Spleen (tissue), 13 donors: ENCODE measurements at places on chromosomes 7 and 10.

DNA sequence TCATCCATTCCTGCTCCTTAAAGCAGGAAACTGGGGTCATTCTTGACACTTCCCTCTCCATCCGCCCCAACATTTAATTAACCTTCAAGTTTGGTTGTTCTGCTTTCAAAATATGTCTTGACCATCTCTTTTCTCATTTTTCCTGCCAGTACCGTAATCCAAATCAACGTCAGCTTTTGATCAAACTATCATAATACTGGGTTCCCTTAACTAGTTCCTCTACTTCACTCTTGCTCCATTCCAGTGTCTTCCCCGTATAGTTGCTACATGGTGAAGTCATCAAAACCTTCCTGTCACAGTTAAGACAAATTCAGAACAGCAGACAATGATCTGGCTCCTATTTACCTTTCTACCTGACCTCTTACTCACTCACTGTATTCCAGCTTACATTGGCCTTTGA, 6.6 kb upstream of the KLF14 start:
- DNase-seq, result no peak
- H3K36me3 ChIP-seq, result no peaks in the 10 kb centered on the region
- peak overlapping the region; percentile 86 for H3K27ac ChIP-seq

- no peaks in the 10 kb centered on the region for H3K27me3 ChIP-seq
- no peak overlapping the region for H3K4me3 ChIP-seq
- no peaks in the 10 kb centered on the region for H3K4me1 ChIP-seq
- no peaks in the 10 kb centered on the region for H3K36me3 ChIP-seq
Measured at GRCh38 chr10:61835946-61836887, 65.3 kb upstream of the ARID5B start.

GRCh38 chr10:48466611-48467240, 138.1 kb downstream of the ARHGAP22 start:
- peak; percentile 63 for DNase-seq
- H3K27me3 ChIP-seq, result peaks cover 17% of the 10 kb centered on the region
- no peaks in the 10 kb centered on the region for H3K36me3 ChIP-seq
- H3K4me3 ChIP-seq, result no peak overlapping the region
- H3K4me1 ChIP-seq, result no peaks in the 10 kb centered on the region
- no peak overlapping the region for H3K27ac ChIP-seq

DNA sequence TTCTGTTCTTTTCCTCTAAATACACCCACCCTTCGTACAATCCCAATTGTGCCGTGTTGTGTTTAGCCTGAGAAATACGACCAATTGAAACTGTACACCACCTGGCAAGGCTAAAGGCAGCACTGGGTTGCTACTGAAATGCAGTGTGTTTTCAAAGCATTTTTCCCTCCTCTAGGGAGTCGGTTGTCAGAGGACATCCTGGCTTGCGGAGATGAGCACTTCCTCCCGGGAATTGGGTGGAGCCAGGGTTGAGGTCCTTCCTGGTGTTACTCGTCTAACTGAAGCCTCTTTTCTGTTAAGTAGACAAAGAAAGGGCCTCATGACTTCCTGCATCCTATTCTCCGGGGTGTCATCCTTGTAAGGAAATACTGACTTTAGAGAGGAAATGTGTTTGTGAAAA, 133.5 kb downstream of the MTPAP start:
- no peaks in the 10 kb centered on the region for H3K36me3 ChIP-seq
- peaks cover 4% of the 10 kb centered on the region for H3K27me3 ChIP-seq
- H3K4me3 ChIP-seq, result no peak overlapping the region
- no peak for DNase-seq

- no peaks in the 10 kb centered on the region for H3K36me3 ChIP-seq
- H3K27ac ChIP-seq, result peak overlapping the region; percentile 81
- DNase-seq, result no peak
- peak overlapping the region; percentile 20 for H3K4me3 ChIP-seq
- H3K4me1 ChIP-seq, result peaks cover 28% of the 10 kb centered on the region
Measured at GRCh38 chr7:139767561-139767982, 10.2 kb downstream of the HIPK2 start.

DNA sequence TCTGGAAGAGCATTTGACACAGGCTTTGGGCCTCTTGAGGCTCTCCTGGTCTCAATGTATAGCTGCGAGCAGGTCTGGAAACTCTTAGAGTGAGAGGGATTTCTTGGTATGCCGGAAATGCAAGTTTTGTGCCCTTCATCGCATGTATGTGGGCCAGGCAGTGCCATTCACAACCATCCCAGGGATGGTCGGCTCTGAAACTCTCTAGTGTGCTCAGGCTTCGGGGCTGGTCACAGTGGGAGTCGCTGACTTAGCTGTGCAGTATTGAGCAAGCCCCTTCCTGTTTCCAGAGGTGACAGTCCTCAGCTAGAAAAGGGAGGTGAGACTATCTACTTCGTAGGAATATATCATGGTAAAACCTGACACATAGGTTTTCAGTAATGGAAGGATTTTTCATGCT, 2.0 kb upstream of the AOAH start:
- H3K36me3 ChIP-seq, result no peaks in the 10 kb centered on the region
- no peak overlapping the region for H3K4me3 ChIP-seq
- H3K27me3 ChIP-seq, result no peaks in the 10 kb centered on the region

GRCh38 chr10:84587789-84588188, 259.4 kb downstream of the CCSER2 start:
- no peak overlapping the region for H3K4me3 ChIP-seq
- no peak for DNase-seq
- no peaks in the 10 kb centered on the region for H3K36me3 ChIP-seq
- no peak overlapping the region for H3K27ac ChIP-seq

GRCh38 chr7:143240291-143241168, 18.7 kb downstream of the TAS2R40 start:
- peaks cover 38% of the 10 kb centered on the region for H3K4me1 ChIP-seq
- H3K4me3 ChIP-seq, result no peak overlapping the region
- no peak for DNase-seq
- H3K27ac ChIP-seq, result peak overlapping the region; percentile 66

DNA sequence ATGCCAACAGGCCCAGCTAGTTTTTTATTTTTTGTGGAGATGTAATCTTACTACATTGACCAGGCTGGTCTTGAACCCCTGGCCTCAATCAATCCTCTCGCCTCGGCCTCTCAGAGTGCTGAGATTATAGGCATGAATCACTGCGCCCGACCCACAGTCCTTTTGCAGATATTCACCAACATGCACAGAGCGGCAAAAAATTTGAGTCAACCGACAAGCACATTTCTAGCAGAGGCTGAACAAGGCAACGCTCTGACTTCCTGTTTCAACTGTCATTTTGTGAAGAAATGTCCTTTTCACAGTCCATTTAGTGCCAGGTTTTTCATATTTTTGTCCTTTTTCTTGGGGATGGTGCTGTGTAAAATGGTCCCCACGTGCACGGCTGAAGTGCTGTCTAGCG, 71.1 kb upstream of the KAT6B start:
- no peaks in the 10 kb centered on the region for H3K27me3 ChIP-seq
- H3K36me3 ChIP-seq, result no peaks in the 10 kb centered on the region
- no peak overlapping the region for H3K27ac ChIP-seq
- no peak for DNase-seq
- H3K4me3 ChIP-seq, result no peak overlapping the region
- no peaks in the 10 kb centered on the region for H3K4me1 ChIP-seq

DNA sequence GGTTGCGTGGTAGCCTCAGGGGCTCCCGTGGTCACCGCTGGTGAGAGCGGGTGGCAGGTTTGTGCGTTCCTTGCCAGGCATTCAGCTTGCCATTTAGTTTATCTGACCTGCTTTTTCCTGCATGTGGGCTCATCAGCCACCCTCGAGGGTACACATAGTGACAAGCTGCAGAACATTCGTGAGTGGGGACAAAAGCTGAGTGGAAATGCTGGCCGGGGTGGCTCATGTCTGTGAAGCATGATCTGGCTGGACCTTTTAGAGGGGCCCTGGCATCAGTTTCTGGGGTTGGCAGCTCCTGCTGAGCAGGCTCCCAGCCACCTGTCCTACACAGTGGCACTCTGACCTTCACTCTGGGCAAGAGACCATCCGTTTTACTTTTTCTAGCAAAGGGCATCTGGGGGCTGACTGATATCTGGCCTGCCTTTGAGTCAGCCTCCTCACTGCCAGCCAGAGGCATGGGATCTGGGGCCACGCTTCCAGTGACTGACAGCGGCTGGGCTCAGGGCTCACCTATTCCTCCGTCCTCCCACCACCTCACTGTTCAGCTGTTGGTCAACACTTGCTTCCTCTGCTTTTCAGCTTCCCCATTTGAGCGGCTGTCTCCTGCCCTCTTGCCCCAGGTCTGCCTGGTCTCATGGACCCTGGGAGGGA, 75.0 kb downstream of the LANCL2 start:
- no peak for DNase-seq
- H3K4me1 ChIP-seq, result no peaks in the 10 kb centered on the region
- no peak overlapping the region for H3K4me3 ChIP-seq
- H3K27me3 ChIP-seq, result no peaks in the 10 kb centered on the region
- no peaks in the 10 kb centered on the region for H3K36me3 ChIP-seq

- DNase-seq, result no peak
- H3K4me3 ChIP-seq, result no peak overlapping the region
- H3K27ac ChIP-seq, result no peak overlapping the region
- no peaks in the 10 kb centered on the region for H3K4me1 ChIP-seq
Measured at GRCh38 chr10:6671976-6672375, 91.9 kb upstream of the PRKCQ start.

GRCh38 chr10:114615600-114616007, 42.5 kb downstream of the ABLIM1 start:
- H3K4me1 ChIP-seq, result peaks cover 4% of the 10 kb centered on the region
- no peak overlapping the region for H3K4me3 ChIP-seq
- no peak for DNase-seq
- H3K27ac ChIP-seq, result no peak overlapping the region

DNA sequence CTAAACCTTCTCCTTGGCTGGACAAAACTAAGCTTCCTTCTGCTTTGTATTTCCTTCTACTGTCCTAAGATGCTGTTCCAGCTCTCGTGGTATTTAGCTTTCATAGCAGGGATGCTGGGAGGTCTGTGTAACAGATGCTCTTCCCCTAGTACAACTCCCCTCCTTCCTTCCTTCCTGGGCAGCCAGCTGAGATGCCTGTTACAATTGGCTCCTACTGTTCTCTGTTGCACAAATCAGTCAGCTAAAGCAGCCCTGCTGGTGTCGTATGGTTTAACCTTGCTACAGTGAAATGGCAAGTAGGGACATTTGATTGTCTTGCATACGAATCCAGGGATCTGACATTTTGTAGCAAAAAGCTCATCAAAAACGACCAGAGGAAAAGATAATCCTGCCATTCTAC, 143.8 kb downstream of the ARHGAP21 start:
- H3K36me3 ChIP-seq, result no peaks in the 10 kb centered on the region
- H3K4me1 ChIP-seq, result no peaks in the 10 kb centered on the region
- no peaks in the 10 kb centered on the region for H3K27me3 ChIP-seq
- no peak overlapping the region for H3K27ac ChIP-seq
- DNase-seq, result no peak
- H3K4me3 ChIP-seq, result no peak overlapping the region

DNA sequence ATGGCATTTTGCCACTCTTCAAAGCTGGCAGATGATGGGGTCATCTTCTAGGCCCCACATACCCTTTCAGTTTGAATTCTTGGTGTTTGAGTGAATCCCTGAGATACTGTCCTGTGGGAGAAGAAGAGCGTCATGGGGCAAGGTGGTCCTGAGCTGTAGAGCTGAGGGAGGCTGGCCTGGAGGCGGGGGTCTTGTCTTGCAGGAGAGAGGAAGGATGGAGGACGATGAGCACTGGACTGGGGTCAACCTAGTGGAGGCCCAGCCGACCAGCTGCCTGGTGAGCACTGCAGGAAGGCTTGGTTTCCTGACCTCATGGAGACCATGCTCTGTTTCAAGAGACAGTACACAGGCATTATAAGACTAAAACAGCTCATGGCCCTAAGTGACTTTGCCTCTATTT, 114.6 kb downstream of the TACC2 start:
- no peak for DNase-seq
- no peak overlapping the region for H3K4me3 ChIP-seq
- H3K36me3 ChIP-seq, result no peaks in the 10 kb centered on the region
- no peak overlapping the region for H3K27ac ChIP-seq
- no peaks in the 10 kb centered on the region for H3K4me1 ChIP-seq

DNA sequence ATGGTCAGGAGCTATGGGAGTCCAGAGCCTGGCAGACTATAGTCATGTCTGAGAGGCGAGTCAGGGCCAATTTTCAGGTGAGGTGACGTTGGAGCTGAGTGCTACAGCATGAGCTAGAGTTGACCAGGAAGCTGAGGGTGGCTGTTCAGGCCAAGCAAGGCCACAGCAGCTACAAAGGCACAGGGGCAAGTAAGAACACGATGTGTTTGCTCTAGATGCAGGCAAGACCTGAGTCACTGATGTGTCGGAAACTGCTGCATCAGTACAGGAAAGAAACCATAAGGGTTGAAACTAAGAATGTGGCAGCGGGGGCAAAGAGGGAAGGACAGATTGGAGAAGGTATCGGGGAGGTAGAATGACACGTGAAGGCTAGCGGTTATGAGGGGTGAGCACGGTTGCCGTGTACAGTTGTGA, 11.8 kb upstream of the RRP12 start:
- no peak overlapping the region for H3K4me3 ChIP-seq
- DNase-seq, result peak; percentile 52
